ENCODE measurements at places on chromosomes 7 and 10.

DNA sequence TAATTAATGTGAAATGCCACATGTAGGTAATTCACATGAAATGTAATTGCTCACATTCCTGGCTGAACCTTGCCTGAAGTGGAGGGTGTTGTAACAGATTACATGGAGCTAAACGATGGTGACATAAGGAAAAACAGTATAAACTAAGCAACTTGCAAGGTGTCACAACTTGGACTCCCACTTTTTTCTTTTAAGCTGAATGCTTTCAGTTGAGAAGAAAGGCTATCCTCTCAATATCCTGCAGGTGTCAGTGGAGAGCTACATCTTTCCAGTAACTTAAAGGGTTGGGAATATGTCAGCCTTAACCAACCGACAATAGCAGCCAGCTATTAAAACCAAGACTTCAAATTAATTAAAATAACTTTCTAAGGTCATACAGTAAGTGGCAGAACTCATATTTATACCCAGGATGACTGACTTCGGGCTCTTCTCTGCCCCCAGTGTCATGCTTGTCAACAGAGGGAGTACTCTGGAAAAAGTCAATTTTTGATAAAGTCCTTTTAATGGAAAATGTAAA, 33.7 kb downstream of the NRBF2 start:
- peak; percentile 58 for DNase-seq

DNA sequence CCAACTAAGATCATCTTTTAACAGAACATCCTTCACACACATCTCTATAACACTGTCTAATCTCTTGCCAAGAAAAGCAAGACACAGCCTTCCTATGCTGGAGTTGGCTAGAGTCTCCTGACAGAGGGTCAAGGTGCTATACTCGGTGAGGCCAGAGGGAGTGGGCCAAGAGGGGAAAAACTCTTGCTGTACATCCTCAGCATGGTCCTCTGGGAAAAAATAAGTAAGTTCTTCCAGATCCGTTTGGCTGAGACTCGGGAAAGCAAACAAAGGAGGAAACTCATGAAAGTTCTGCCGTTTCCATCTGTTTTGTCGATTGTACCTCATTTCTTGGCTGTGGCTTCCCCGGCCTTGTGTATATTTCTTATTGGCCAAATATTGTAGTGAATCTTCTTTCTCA, 33.9 kb downstream of the VWDE start:
- no peak for DNase-seq

DNA sequence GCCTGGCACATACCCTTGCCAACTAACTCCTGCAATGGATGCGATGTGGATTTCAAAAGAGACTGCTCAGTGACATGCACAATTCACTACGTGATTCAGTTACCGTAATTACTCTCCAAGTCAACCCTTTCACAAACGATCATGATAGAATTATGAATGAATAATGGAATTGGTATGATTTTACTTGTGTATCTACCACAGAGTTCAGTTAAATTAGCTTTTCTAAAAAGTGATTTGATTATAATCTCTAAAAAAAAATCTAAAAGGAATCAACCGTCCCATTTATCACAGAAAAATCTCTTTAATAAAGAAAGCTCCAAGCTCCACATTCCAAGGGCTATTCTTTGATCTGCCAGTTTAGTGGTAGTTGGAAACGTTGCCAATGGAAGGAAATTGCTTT, 30.4 kb upstream of the RSU1 start:
- no peak for DNase-seq

- no peak for DNase-seq
Observed at GRCh38 chr10:50592961-50593418, 30.8 kb downstream of the SGMS1 start.

GRCh38 chr10:132494866-132495630, 42.5 kb upstream of the INPP5A start:
- DNase-seq, result no peak

GRCh38 chr7:151954866-151955820, 1.1 kb upstream of the GALNTL5 start:
- no peak for DNase-seq

- DNase-seq, result no peak
Observed at GRCh38 chr10:107144490-107144889, 20.0 kb downstream of the SORCS1 start.

GRCh38 chr7:99133766-99134564, 9.9 kb downstream of the SMURF1 start:
- DNase-seq, result no peak

Measured in hematopoietic multipotent progenitor cell (in vitro differentiated cells).